Activated naive CD8-positive, alpha-beta T cell treated with anti-CD3 and anti-CD28 coated beads for 36 hours (primary cell): ENCODE measurements at places on chromosomes 11 and 22.
A peak's percentile ranks its signal among the peaks of the same experiment; 100 is the strongest.

DNA sequence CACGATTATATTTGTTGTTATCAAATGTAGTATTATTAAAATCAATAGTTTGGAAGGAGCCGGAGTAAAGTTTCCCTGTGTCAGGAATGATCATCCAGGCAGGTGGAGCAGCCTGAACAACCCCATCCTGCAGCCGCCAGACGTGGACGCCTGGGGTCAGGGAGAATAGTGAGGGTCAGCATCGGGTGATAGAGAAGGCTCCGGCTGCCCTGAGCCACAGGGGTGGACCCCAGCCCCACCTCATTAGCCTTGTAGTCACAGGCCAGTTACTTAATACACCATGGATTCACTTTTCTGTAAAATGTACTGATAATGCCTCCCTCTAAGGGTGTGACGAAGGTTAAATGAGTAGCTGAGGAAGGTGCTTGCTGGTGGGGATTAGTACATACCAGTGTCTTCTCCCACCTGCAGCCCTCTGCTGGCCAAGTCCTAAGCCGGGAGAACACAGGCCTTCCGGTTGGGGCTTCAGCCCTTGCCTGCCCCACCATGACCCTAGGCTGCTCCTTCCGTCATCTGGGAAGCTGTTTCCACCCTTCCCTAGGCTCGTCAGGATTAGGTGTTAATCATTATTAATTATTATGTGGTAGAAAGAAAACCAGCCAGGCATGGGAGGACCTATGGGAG lies 14.9 kb downstream of the TMEM121B start:
- peak; percentile 22 for DNase-seq

DNA sequence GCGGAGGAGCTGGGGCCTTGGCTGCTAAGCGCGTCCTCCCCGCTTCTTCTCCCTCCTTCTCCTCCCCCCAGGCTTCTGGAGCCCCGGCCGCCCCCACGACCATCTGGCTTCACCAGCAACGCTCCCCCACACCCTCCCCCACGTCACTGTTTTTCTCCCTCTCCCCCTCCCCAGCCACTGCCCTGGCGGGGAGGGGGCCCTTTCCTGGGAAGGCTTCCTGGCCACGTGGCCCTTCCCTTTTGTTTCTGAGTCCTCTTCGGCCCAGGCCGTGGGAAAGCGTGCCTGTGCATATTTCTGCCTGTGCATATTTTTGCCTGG lies 27.7 kb downstream of the RTN4R start:
- no peak for DNase-seq

DNA sequence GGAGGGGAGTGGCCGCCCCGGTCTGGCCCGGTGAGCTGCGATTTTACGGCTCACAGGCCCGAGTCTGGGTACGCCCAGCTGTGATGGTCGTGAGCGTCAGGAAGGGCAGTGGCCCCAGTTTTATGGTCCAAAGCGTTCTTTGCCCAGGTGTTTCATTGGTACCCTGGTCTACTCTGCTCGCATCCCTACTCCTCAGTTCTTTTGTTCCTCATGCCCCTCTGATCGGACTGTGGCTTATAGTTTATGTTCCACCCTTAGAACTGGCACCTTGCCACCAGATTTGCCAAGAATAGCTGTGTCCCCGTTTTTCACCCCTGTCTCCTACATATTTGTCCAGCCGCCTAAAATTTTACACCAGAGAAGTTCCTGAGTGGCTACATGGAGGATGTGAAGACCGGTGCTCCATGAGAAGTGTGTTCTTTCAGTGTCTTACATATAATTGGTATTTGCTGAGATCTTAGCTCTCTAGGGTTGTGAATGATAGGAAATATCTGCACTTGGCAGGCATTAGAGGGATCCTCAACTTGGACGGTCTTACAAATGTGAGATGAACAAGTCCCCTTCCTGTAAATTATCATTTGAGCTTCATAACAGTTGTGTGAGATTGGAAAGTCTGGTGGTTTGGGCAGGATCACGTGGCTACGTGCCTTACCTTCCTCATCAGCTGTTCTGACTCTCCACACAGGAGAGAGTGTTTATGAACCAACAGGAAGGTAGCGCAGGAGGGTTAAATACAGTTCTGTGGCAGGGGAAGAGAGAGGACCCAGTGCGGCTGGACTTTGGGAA lies 1.1 kb downstream of the PANX1 start:
- DNase-seq, result no peak

GRCh38 chr11:108670451-108670850 lies 5.6 kb downstream of the DDX10 start:
- DNase-seq, result no peak

DNA sequence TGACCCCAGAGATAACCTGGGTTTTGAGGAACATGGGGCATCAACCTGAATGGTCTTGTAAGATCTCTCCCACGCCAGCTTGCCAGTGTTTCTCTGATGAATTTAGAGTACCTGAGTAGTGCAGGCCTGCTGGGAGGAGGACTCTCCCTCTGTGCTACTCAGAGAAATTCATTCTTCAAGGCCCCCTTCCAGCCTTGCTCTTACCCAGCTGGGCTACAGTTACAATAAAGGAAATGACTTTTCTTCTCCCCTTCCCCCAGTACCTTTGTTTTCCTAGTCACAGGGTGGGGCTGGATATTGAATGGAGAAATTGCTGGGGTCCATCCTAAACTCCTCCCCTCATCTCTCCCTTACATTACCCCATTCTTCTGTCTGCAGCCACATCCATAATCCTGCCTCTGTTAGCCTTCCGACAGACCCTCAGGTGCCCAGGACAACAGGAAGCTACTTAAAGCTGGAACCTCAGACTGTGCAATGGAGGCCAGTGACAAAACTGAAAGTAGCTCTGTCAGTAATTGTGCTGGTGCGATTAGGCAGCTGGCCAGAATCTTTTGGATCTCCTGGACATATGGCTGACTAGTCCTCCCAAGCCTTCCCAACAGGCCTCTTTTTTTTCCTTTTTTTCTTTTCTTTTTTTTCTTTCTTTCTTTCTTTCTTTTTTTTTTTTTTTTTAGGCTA lies 17.4 kb downstream of the LIMK2 start:
- DNase-seq, result no peak

- no peak for DNase-seq
These were observed 194.5 kb downstream of the SNX19 start for GRCh38 chr11:130721736-130722135.

DNA sequence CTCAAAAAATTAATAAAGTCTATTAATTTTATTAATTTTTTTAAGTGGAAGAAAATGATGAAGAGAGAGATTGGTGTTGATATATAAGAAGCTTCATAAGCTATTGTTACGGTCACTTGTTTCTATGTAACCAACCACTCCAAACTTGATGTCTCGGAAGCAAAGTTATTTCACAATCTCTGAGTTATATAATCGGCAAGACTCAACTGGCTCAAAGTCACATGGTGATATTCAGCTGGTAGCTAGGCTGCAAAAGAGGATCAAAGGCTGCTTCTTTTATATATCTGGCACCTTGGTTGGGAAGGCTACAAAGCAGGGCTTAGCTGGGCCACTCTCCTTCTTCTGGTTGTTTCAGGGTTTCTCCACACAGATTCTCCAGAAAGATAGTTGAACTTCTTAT lies 245.1 kb upstream of the ARHGAP42 start:
- DNase-seq, result no peak

- no peak for DNase-seq
These were observed 251.8 kb upstream of the KIRREL3 start for GRCh38 chr11:127252321-127252720.

GRCh38 chr11:109071712-109072524 lies 350.1 kb upstream of the C11orf87 start:
- no peak for DNase-seq

DNA sequence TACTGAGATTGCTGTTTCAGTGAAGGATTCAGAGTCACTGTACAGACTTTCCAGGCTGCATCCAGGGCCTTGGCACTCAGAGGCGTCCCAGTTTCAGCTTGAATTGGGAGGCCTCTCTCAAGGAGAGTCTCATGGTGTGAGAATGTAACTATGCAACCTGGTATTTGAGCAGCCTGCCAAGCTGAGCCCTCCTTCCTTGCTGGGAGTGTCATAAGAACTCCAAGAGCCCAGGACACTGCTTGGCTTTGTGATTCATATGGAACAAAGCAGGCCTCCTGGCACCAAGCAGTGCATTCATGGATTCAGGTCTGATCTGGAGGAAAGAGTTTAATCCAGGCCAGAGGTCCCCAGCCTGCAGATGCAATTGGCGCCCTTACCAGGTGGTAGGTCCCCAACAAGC lies 171.7 kb downstream of the DBX1 start:
- no peak for DNase-seq

- peak; percentile 61 for DNase-seq
These were observed 30.7 kb downstream of the TOM1 start for GRCh38 chr22:35330258-35330861.

DNA sequence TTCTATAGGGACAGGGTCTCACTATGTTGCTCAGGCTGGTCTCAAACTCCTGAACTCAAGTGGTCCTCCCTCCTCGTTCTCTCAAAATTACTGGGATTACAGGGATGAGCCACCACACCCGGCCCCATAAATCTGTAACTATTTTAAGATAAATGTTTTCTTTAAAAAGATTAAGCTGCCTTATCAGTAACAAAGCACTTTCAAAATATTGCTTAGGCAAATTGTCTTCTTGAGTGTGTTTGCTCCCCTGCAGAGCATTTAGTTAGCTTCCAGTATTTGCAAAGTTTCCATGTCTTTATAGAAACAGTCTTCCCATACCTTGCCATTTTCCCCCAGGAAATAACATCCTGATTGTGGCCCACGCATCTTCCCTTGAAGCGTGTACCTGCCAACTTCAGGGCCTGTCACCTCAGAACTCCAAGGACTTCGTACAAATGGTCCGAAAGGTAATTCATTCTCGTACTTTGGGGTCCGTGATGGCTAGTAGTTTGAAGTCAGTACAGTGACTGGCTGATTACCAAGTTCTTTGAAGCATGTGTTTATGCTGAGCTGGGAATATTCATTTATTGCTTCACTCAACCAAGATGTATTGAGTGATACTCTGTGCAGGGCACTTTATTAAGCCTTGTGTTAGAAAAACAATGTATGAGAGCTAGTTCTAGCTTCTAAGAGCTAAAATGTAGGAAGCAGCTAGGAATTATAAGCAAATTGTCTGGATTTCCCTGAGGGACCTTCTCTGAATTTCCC lies 30.4 kb upstream of the CRTAM start:
- no peak for DNase-seq

DNA sequence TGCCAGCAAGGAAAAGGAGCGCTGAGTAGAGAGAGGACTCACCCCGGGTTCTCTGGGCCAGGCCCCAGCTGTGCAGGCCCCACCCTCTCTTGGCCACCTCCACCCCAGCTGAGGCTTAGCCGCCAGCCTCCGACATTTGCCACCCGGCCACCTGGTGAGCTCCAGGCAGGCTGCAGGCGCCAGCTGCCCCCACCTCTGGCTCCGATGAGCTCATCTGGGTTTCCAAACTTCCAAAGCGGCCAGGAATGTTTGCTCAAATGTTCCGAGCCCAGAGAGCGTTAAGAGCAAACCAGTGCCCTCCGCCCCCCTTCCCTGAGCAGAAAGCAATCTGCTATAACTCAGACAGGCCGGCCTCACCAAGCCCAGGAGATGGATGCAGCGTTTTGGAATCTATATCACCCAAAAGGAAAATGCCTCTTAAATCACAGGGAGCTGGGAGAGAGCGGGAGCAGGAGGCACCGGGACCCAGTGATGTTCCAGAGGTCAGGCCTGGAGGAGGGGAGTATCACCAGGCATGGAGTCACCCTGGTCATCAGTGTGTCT lies 9.1 kb upstream of the MN1 start:
- DNase-seq, result no peak

- DNase-seq, result no peak
These were observed 66.0 kb upstream of the FTH1 start for GRCh38 chr11:62033191-62034035.

DNA sequence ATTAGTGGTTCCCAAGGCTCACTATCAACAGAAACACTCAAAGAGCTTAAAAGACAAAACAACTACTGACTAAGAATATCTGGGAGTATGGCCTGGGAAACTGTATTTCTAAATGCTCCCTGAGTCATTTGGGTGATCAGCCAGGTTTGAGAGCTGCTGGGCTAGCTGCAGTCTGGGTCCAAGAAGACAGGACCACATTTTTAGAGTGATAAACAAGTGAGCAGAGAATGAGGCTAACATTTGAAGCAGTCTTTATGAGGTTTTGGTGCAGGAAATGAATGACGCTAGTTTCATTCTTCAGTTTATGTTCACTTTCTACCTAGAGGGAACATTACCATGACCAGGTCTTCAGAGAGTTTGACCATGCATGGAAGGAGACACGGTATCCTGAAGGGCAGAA lies 97.7 kb downstream of the TEAD1 start:
- DNase-seq, result no peak

GRCh38 chr11:62922653-62923431 lies 1.7 kb upstream of the CHRM1 start:
- peak; percentile 55 for DNase-seq

GRCh38 chr11:79543101-79543500 lies 102.3 kb upstream of the TENM4 start:
- DNase-seq, result no peak

DNA sequence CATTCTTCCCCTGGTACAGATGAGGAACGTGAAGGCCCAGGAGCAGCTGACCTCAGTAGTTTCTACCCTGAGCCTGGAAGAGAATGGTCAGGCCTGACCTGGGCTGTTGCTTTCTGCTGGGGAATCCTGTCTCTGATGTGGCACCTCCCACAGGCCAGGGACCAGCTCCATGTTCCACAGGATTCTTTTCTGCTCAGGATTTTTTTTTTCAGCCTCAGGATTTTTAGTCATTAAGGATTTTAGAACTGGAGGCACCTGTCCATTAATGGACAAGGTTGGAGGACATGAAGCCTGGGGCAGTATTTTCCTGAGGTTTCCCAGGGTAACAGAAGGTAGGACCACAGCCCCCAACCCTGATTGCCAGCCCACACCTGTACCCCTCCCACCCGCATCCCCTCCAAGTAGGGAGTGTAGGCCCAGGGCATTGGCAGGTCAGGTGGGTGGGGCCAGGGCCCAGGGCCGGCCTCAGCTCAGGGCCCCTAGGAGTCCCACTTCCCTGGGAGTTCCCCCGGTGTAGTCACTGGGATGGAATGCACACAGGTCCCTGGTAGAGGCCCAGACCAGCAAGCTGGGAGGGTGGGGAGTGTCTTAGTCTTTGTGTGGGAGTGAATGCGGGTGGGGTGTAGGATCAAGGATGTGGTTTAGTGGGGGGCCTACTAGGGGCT lies 16.1 kb downstream of the BIK start:
- no peak for DNase-seq

- no peak for DNase-seq
These were observed 48.6 kb downstream of the MTNR1B start for GRCh38 chr11:93017821-93018690.

DNA sequence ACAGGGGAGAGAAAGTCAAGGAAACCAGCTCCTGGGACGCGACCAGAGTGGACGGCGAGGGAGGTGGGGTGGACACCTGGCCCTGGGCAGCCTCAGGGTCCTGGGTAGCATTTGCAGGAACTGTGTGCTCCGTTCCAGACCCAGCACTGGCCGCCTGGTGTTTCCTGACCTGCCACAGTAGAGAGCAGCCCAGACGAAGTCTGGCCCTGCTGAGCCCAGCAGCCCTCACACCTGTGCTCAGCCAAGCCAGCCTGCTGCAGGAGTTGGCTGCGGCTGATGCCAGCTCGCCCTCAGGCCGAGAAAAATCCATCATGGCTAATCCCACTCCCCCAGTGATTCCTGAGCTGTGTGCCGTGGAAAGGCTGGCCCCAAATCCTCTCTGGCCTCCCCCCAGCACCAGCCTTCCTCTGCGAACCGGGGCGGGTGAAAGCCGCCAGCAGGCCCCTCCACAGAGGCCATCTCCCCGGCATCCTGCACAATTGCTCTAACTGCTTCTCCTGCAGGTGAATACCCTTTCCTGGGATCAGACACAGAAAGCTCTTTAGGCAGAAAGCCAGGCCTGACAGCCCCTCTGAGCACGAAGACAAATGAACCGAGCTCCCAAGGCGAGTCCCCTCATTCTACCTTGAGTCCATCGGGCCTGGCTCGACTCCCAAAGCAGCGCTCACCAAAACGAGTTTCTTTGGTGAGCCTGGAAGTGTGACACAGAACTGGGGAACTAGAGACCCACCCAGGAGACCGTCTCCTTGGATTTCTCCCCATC lies 88.6 kb downstream of the RTL6 start:
- no peak for DNase-seq
